ENCODE measurements at places on chromosomes 7 and 10.

DNA sequence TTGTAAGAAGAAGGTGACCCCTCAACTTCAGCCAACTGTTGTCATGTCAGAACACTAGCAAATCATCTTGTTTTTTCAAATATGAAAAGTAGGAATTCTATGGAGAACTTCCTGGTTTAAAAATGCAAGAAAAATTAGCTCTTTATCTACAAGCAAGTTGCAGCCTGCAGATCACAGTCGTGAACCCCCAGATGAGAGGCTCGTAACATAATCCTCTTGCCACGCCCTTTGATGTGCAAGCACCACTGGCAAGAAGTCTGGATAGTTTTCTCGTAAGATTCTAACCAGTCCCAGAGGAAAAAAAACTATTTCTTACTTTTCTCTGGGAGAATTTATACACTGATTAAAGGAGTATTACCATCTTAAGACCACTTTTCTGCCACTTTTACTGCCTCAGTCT is 132.3 kb downstream of the DPY19L1 start:
- no peak for DNase-seq

- DNase-seq: no peak
Measured at GRCh38 chr7:8133188-8133848, 128.6 kb downstream of the ICA1 start.

GRCh38 chr10:106189292-106189691 is 975.2 kb downstream of the SORCS1 start:
- DNase-seq: no peak

- DNase-seq: no peak
Measured at GRCh38 chr10:112831859-112832258, 118.2 kb upstream of the TCF7L2 start.

- DNase-seq: no peak
Measured at GRCh38 chr7:120260111-120260510, 12.9 kb upstream of the KCND2 start.

DNA sequence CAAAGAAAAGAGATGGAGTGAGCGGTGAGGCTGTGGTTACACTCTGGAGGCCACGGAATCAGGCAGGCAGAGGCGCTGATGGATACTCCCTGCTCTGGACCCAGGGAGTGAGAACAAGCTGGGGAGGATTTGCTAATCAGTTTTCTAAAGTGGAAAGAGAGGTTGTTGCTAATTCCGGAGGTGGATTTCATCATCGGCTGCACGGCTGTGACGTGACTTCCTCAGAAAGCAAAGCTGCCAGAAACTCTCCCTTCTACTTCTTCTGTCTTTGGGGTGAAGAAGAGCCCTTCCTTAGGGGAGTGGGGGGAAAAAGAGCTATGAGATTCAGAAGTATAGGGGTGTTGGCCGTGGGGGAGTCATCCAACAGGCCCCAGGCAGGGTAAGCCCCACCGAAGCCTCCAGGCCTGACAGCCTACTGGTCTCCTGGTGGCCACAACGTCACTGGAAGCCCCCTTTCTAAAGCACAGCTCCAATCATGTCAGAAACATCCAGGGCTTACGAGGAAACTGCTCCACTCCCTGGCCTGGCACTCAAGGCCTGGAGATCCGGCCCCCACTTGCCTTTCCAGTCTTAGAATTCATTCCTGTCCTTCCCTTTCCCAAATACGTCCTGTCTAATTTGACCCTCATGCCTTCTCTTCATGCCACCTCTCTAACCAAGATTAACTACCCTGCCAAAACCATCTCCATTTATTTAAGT is 114.5 kb downstream of the HIP1 start:
- no peak for DNase-seq

GRCh38 chr10:112265745-112266144 is 17.5 kb upstream of the TECTB start:
- no peak for DNase-seq

DNA sequence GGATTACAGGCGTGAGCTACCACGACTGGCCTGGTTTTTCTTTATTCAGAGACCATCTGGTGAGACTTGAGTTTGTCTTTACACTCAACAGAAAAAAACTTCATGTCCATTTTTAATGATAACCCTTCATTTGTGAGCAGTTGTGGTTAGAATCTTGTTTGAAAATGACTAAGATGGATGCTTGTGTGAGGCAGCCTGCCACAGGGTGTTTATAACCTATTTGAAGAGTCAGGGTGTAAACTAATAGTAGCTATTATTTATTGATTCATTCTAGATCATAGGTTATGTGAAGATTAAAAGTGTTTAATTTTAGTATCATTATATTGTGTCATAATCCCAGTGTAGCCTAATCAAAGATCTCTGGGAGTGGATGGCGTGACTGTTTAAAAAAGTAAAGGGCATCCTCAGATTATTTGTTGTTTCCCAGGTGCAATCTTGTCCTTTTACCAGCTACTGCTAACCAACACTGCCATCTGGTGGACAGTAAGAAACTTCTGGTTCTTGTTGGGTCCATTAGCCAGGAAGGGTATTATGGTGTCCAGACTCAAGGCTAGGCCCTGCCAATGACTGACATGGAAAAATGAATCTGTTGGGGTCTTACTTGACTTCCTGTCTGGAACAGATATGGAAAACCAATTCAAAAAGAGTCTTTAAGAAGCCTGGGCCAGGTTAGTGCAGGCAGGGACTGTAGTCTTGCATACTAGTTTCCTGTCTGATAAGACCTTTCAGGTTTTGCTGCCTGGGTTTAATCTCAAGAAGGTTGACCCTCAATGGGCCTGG is 24.9 kb downstream of the NRBF2 start:
- peak; percentile 18 for DNase-seq

DNA sequence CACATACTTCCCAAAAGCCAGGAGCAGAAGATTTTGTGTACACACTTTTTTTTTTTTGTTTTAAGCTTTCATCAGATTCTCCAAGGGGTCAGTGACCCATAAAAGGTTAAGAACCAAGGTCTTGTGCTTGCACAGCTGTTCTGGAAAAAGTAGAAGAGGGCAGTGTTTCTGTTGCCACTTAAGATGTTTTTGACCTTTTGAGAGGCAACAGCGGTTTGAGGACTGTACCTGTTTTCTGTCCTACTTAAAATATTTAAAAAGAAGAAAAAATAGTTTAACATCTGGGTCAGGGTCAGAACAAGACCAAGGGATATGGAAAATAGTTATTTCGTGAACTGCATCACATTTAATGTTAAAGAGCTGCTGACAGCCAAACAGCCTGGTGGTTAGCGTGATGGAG is 32.9 kb downstream of the AUTS2 start:
- DNase-seq: no peak

- DNase-seq: no peak
Measured at GRCh38 chr7:497346-497745, 22.3 kb downstream of the PDGFA start.

GRCh38 chr7:103576641-103577040 is 130.6 kb upstream of the SLC26A5 start:
- no peak for DNase-seq

DNA sequence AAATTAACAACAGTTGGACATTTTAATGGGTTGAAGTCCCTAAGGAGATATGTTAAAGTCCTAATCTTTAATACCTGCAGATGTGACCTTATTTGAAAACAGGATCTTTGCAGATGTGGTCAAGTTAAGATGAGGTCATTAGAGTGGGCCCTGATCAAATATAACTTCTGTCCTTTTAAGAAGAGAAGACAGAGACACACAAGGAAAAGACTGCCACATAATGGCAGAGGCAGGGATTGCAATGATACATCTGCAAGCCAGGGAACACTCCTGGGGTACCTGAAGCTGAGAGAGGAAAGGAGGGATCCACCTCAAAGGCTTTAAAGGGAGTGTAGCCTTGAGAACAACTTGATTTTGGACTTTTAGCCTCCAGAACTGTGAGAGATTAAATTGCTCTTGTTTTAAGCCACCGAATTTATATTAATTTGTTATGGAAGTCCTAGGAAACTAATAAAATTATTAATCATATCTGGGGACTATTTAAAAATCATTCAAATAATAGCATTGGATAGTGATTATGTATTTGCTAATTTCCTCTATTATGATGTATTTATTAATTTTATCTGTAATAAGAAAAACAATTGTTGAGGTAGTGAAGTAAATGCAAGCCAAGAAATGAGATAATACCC is 700.0 kb upstream of the PCDH15 start:
- DNase-seq: no peak

- DNase-seq: no peak
Measured at GRCh38 chr7:76347710-76348109, 11.1 kb downstream of the YWHAG start.

DNA sequence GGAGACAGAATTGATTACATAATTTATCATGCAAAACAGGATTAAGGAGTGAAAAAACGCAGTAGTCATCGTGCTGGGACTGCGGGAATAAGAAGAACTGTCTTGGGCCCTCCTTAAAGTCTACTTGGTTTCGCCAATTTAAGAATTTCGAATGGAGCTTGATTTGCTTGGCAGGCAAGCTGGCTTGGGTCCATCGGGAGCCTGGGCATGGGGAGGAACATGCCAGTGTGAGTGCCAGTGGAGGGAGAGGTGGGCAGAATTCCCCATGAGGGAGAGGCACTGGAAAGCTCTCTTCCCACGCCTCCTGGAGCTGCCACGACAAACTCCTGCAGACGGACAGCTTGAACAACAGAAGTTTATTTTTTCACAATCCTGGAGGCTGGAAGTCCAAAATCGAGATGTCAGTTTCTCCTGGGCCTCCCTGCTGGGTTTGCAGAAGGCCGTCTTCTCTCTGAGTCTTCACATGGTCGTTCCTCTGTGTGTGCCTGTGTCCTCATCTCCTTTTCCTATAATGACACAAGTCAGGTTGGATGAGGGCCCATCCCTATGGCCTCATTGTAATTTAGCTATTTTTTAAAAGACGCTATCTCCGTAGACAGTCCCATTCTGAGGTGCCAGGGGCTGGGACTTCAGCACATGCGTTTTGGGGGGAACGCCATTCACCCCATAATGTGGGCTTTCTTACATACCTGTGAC is 528.7 kb upstream of the DPP6 start:
- no peak for DNase-seq

GRCh38 chr10:67790534-67791408 is 47.2 kb downstream of the DNAJC12 start:
- DNase-seq: no peak

GRCh38 chr7:148697256-148698006 is 1.3 kb upstream of the CUL1 start:
- no peak for DNase-seq

- no peak for DNase-seq
Measured at GRCh38 chr7:93156884-93157283, 8.7 kb upstream of the SAMD9L start.

DNA sequence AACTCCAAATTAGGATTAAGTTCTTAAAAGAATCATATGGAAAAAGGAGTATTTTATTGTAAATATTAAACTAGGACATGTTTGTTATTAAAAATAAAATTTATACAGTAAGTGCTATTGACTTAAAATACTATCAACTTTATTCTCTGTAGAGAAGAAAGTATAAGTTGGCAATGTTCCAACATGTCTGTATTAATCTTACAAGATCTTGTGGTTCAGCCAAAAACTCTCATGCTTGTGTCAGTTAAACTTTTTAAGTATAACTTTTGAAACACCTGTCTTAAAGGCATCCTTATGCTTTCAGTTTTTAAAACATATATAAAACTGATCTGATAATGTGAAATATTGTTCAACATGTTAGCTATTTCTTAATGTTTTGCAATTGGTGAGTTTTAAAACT is 160.7 kb downstream of the ZEB1 start:
- no peak for DNase-seq

GRCh38 chr7:75658802-75659201 is 79.9 kb downstream of the HIP1 start:
- DNase-seq: no peak

DNA sequence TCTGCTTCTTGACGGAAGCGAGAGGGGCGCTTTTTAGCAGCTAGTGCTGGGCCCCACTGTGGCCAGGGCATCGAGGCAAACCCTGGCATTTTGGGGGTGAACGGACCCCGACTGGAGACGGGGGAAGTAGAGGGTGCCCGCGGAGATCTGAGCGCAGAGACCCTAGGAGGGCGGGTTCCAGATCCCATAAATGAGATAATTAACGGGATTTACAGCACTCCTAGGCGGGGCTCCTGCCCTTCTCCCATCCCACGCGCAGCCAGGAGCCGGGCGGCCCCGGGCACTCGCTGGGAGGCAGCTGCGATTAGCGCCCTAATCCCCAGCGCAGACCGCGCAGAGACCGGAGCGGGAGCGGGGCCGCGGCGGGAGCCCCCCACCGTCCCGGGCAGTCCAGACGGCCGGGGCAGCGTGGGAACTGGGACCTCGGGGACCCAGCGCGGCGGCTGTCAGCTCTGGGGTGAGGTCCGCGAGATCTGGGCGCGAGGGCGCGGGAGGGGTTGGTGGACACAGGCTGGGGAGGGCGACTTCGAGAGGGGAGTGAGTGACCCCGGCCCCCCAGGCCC is 735 bp downstream of the JCAD start:
- DNase-seq: no peak

- no peak for DNase-seq
Measured at GRCh38 chr7:17942231-17942630, 1.9 kb upstream of the SNX13 start.

DNA sequence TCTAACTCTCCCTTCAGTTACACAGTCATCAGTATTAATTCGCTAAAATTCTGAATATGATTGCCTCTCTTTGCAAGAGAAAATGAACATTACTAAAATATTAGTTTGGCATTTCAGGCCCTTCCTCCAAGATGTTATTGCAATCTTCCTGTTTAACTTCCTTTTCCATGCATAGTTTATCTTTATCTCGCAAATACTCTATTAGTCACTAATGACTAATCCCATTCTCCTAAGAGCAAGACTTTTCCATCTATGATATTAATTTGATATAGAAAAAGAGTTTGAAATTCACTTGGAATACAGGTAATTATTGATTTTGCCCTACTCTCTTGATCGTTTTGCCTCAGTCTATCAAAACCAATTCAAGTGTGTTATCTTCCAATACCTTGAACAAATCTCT is 41.8 kb upstream of the SEMA3A start:
- DNase-seq: no peak

- no peak for DNase-seq
Measured at GRCh38 chr7:107206136-107206535, 37.3 kb downstream of the HBP1 start.

DNA sequence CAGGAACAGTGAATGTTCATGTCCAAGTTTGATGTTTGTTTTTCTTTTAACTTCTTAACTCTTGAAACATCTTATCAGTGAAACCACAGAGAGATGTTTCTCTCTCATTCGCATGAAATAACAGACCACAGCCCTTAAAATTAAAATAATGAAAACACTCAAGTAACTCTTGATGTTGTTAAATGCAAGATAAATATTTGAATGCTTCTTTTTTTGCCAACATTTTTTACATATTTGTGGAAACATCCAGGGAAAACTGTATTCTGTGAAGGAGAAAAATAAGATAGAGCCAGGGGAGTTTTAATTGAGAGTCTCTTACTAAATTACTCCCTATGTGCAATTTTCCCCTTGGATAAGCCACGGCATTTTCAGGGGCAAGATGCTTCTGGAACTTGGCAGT is 361.8 kb upstream of the MGMT start:
- DNase-seq: no peak

GRCh38 chr10:21203473-21204107 is 306.5 kb upstream of the NEBL start:
- DNase-seq: no peak

GRCh38 chr10:109740436-109740835 is 182.9 kb downstream of the XPNPEP1 start:
- no peak for DNase-seq

GRCh38 chr10:94879214-94879613 is 59.2 kb upstream of the CYP2C9 start:
- no peak for DNase-seq

- no peak for DNase-seq
Measured at GRCh38 chr10:28906415-28906814, 229.1 kb downstream of the BAMBI start.

Measured in stimulated activated CD8-positive, alpha-beta memory T cell treated with anti-CD3 and anti-CD28 coated beads, Interleukin-2, amount 100 ng/mL, for 1 hour (primary cell).